Activated CD4-positive, alpha-beta T cell treated with anti-CD3 and anti-CD28 coated beads for 24 hours (primary cell): ENCODE measurements at places on chromosomes 3 and 15.

DNA sequence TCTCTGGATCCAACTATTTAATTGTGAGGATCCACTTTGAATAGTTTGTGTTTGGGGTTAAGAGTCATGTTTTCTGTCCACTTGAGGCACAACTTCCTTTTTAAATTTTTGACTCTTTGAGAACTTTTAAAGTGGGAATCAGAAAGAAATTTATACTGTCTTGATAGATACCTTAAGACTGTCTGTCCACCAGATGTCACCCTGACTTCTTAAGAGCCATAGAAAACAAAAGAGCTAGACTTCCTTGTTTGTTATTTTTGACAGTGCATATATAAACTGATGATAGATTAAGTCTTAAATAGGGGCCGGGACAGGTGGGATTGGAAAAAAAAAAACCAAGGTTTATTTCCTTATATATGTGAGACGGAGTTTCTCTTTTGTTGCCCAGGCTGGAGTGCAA is 52.1 kb upstream of the WDR72 start:
- no peak for DNase-seq

DNA sequence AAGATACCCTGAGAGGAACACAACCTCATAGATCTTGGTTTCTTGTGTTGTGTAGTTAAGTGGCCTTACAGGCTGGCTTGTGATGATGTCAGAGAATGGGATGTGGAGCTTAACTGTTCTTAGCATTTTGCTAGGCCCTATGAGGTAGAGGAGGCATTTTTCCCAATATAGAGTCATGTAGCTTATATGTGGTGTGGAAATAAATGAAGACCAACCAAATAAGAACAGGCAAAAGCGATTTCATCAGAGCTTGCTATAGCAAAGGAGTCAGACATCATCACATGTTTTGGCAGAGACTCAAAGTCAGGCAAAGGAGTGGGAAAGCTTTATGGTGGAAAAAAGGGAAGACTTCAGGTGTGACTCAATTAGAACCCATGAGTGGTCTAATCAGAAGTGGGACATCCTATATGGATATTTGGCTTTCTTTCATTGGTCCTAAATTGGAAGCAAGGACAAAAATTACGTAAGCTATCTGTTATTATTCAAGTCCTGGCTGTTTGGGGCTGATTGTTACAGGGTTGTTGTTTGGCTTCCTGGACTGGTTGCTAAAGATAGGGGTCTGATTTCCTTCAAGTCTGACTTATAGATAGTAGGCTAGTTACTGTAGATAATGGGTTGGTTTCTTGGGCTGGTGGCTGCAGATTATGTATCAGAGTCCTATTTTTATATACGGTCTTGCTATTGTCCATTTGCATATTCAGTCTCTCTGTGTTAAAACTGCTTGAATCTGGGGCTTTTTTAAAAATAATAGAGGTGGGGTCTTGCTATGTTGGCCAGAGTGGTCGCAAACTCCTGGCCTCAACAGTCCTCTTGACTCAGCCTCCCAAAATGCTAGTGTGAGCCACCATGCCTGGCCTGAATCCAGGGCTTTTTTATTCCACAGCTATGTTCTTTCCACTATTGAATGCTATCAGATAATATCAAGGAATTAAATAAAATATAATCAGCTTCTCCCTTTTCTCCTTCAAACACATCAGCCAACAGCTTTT is 30.3 kb upstream of the SETD2 start:
- DNase-seq, result no peak

DNA sequence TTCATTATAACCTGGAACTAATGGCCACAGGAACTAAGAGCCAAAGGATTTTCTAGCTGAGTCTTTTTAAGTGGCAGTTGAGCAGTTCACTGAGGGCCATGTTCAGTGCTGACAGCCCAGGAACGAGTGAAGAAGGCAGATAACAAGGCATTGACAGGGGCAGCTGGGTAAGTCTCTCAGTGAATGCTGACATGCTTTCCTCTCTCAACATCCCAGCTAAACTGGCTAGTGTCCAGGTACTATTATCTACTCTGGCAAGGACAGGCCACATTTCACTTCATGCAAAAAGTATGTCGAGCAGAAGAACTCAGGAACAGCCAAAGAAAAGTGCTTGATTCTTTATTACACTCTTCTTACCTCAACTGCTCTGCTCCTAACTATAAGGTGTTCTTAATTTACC is 515.9 kb downstream of the NLGN1 start:
- no peak for DNase-seq

- DNase-seq, result no peak
Measured at GRCh38 chr3:183688874-183689273, 8.7 kb upstream of the YEATS2 start.

DNA sequence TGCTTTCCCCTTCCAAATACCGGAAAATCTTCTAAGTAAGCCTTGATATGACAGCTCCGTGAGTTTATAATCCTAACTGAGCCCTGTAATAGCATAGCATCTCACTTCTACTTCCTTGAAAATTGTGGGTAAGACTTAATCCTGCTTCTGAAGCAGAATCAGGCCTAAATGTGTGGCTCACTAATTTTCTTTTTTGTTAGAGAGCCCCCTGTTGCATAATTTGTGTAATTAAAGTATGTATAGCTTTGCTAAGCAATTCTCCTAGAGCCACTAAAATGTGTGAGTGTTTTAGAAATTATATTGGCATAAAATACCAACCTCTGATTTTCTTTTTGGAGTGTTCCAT is 304.4 kb downstream of the FGF12 start:
- DNase-seq, result no peak

DNA sequence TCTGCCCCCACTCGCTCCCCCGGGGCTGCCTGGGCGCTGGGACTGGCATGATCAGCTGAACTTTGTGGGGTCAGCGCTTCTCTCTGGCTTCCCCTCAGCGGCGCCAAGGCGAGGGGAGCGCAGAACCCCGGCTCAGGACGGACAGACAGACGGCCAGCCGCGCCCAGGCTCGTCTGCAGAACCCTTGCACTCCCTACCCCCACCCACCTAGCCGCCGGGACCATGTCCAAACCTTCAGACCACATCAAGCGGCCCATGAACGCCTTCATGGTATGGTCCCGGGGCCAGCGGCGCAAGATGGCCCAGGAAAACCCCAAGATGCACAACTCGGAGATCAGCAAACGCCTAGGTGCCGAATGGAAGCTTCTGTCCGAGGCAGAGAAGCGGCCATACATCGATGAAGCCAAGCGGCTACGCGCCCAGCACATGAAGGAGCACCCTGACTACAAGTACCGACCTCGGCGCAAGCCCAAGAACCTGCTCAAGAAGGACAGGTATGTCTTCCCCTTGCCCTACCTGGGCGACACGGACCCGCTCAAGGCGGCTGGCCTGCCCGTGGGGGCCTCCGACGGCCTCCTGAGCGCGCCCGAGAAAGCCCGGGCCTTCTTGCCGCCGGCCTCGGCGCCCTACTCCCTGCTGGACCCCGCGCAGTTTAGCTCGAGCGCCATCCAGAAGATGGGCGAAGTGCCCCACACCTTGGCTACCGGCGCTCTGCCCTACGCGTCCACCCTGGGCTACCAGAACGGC is 621 bp downstream of the SOX14 start:
- DNase-seq, result no peak

DNA sequence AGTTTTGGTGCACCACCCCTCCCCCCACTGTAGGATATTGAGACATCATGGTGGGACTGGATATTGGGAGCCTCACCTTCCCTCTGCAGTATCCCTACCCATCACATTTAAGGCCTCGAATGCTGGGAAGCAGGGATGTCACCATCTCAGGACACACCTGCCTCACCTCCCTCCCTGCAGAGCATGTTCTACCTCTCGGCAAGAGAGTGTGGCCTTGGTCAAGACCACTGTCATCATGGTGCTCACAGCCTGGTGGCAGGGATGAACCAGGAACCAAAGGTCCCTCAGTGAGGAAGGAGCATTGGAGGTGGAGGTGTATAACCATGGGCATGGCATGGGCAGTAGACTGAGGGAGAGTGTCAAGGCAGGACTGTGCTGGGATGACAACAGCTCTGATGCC is 104.8 kb downstream of the CORO2B start:
- no peak for DNase-seq

DNA sequence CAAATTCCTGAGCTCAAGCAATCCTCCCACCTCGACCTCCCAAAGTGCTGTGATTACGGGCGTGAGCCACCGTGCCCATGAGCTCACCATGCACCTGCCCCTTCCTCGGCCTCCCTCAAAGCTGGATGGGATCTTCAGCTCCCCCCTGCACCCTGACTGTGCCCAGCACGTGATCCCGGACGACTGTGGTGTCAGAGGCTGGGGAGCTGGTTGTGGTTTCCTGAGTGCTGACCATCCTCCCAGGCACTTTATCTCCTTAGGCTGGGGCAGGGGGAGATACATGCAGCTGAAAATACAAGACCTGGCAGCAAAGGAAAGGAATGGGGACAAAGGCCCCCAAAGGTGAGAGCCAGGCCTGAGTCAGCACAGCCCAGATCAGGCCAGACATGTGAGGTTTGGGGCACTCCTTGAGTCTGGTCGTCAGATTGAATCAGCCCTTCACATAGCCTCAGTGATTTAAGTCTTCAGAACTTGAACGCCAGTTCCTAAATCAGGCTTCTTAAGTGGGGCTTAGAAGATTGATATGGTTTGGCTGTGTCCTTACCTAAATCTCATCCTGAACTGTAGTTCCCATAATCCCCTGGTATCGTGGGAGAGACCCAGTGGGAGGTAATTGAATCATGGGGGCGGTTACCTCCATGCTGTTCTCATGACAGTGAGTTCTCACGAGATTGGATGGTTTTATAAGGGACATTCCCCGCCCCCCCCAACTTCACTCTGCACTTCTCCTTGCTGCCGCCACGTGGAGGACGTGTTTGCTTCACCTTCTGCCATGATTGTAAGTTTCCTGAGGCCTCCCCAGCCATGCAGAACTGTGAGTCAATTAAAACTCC is 35.8 kb downstream of the PRKCD start:
- peak; percentile 31 for DNase-seq

DNA sequence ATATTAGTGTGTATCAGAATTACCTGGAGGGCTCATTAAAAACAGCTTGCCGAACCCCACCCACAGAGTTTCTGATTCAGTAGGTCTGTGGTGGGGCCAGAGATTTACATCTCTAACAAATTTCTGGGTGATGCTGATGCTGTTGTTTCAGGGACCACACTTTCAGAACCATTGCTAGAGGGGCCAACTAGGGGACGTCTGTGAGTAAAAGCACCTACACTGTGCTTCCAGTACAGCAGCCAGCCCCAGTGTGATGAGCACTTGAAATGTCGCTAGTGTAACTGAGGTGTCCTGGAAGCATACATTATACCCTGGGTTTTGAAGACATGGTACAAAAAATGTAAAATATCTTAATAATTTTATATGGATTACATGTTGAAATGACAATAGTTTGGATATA is 33.0 kb downstream of the AGTR1 start:
- no peak for DNase-seq

- DNase-seq, result peak; percentile 39
Measured at GRCh38 chr3:119810018-119810435, 28.1 kb downstream of the NR1I2 start.

- no peak for DNase-seq
Measured at GRCh38 chr3:105938101-105938500, 69.3 kb upstream of the CBLB start.

DNA sequence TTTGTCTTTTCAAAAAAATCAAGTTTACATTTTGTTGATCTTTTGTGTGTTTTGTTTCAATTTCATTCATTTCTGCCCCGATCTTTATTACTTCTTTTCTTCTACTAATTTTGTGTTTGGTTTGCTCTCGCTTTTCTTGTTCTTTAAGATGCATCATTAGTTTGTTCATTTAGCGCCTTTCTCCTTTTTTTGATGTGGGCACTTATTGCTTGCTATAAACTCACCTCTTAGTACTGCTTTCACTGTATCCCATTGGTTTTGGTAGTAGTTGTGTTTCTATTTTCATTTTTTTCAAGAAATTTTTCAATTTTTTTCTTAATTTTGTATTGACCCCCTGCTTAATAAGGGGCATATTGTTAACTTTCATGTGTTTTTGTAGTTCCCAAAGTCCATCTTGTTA is 34.4 kb downstream of the PRKCI start:
- DNase-seq, result no peak

DNA sequence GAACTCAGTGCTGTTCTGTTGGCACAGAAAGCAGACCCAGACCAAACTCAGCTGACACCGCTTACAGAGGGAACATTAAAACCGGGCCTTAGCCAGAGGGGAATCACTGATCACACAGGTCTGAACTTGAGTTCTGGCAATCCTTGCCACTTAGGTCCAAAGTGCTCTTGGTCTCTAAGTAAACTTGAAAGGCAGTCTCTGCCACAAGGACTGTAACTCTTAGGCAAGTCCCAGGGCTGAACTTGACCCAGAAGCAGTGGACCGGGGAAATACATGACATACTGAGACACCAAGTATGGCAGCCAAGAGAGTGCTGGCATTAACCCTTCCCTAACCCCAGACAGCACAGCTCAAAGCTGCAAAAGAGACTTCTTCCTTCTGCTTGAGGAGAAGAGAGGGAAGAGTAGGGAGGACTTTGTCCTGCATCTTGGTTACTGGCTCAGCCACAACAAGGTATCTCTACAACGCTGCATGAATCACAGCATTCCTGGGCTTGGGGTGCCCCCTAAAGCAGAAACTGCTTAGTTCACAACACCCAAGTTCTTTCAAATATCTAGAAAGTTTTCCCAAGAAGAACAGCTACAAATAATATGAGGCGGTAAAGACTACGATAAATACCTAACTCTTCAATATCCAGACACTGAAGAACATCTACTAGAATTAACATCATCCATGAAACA is 32.5 kb downstream of the NAALADL2 start:
- DNase-seq, result no peak

DNA sequence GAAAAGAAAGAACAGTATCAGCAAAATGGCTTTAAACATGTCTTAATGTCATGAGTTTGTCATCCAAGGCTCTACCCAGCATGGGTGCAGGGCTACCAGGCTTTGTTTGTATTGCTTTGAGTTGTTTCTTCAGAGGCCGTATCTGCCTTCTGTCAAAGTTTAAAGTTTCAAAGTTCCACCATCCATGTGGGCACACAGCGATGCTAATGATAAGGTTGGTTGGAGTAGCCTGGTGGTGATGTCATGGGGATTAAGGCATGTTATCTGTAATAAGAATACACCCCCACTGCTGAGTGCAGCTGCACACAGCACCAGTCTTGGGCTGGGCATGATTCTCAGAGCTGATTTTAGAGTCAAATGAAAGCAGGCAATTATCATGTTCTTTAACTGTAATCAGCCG is 72.0 kb upstream of the LRTM1 start:
- DNase-seq, result no peak

DNA sequence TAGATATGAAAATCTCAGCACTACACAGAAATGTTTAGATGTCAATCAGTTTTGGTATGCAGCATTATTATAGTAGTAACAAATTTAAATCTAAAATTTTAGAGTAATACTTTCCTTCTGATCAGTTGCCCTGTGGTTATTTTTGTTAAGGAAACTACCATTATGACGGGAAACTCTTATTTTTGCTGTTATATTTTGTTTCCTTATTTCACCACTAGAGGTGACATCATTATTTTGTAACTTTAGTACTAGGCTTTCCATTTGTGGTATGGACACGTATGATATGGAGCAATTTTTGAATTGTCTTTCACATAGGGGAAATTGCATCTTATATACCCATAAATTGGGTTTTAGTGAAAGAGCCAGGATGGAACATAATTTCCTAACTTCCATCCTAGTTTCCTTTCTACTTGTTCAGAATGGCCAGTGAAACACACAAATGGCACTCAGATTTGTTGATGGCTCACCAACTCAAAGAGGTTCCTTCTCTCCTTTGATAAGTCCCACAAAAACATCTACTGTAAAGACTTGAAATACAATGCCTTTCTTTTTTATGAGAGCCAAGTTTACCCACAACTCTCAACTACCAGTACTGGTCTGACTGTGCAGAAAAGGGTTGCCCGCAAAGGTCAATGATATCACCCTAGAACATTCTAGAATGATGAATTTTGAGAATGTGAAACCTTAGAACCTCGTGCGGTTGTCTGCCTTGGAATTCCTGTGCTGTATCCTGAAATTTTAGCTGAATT is 19.4 kb upstream of the PPP4R2 start:
- DNase-seq, result no peak
